ENCODE measurements at places on chromosomes 6 and 20. TPM values are rescaled to one million over a fixed set of nuclear protein-coding genes. Genes with fewer than 3 reads are reported as not detected.

The SRF gene
- 25.0 TPM for total RNA-seq

DNA sequence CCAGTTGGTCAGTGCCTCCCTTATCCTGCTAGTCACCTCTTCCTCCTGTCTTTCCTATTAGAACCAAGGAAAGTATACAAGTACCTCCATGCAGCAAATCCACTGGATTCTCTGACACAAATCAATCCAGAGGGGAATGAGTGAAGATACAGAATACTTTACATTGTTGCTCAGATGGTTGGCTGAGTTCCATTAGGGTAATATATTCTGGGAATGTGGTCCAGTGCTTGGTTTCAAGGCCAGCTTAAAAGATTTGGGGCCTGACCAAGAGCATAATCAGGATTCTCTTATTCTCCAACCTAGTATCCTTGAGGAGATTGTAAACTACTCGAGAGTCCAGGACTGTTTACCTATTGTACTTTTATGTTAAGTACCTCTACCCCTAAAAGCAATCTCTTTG, 23.0 kb downstream of the CARMIL1 start:
- no peak for DNase-seq

The BMP6 gene
- not detected for total RNA-seq

The BRD2 gene
- total RNA-seq = 375 TPM

The FAXC gene
- not detected for total RNA-seq

- no peak for DNase-seq
Observed at GRCh38 chr6:29294499-29294914, 7.0 kb upstream of the OR14J1 start.

The FILIP1 gene
- not detected for total RNA-seq

- no peak for DNase-seq
Observed at GRCh38 chr6:109799664-109800063, 108.6 kb downstream of the FIG4 start.

The ADIG gene
- total RNA-seq = not detected

- no peak for DNase-seq
Observed at GRCh38 chr6:142482974-142483373, 181.2 kb downstream of the ADGRG6 start.

DNA sequence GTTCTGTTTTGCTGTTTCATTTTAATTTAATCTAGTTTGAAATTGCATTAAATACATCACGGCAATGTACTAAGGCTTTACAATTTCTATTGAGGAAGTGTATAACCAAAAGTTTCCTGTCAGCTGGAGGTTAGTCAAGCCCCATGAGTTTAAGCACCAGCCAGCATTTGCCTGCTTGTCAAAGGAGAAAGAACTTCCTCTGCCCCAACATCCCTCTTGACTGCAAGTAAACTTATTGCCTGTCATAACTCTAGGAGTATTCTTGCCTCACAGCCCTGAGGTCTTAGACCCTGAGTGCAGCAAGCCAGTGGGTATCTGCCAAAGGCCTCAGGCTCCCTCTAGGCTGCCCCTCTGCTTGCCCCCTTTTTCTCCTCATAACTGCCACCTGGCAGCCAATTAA, 106.7 kb upstream of the INSM1 start:
- DNase-seq = no peak

DNA sequence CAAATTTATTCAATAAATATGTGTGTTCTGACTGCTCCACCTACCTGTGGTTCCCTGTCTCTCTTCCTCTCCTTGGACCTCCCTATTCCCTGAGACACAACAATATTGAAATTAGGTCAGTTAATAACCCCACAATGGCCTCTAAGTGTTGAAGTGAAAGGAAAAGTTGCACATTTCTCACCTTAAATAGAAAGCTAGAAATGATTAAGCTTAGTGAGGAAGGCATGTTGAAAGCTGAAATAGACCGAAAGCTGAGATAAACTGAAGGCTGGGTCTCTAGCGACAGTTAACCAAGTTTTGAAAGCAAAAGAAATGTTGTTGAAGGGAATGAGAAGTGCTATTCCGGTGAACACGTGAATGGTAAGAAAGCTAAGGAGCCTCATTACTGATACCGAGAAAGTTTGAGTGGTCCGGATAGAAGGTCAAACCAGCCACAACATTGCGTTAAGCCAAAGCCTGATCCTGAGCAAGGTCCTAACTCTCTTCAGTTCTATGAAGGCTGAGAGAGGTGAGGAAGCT, 34.1 kb downstream of the UST start:
- DNase-seq = no peak

The SPACA1 gene
- total RNA-seq = not detected

GRCh38 chr20:2986466-2986865, 57.0 kb upstream of the GNRH2 start:
- no peak for DNase-seq

The MICA gene
- total RNA-seq = 21.2 TPM

DNA sequence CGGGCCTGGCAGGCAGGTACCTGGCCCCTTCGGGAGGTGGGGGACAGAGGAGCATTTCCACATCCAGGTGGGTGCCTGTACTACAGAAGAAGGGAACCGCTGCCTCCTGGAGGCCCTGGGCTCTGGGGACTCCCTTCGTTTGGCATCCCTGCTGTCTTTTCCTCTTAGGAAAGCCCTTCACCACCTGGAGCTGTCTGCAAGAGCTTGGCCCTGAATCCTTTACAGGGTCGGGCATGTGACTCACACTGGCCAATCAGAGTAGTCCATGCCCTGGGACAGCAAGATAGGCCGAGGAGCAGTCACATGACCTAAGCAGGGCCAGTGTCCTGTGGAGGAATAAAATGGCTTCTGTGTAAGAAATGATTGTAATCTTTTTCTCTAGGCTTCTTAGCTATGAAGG, 224.9 kb downstream of the ANKRD60 start:
- DNase-seq = no peak

DNA sequence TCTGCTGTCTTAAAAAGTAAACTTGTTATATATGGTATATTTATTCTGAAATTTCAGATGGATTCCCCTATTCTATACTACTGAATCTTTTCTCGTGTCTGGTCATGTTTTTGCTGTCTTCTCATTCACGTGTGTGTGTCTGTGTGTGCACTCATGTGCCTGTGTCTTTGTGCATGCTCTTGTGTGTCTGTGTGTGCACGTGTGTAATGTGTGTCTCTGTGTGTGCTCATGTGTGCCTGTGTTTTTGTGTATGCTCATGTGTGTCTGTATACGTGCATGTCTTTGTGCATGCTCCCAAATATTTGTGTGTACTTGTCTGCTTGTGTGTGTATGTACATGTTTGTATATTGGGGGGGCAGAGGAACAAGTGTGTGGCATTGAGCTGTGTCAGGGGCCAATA, 34.0 kb downstream of the PRR18 start:
- DNase-seq = no peak

- DNase-seq = no peak
Observed at GRCh38 chr6:163701762-163702161, 287.2 kb downstream of the QKI start.

The MAP3K5 gene
- total RNA-seq = 31.4 TPM

The NAPB gene
- 13.3 TPM for total RNA-seq

DNA sequence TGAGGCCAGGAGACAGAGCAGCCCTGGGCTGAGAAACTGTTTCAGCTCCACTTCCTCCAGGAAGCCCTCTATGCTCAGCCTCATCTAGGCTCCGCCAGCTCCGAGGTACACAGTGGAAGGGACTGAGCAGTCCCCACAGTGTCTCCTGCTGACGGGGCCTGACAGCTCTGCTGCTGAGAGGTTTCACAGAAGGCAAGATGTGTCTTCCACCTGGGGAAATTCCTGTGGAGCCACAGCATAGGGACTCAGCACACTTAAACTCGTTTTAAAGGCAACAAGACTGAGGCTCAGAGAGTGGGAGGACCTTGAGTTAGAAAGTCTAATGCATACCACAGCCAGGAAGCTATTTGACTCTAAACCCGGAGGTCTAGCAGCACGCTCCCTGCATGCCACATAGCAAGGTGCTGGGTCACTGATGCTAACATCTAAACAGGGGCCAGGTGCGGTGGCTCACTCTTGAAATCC, 6.8 kb downstream of the ADA start:
- DNase-seq = peak; percentile 45

DNA sequence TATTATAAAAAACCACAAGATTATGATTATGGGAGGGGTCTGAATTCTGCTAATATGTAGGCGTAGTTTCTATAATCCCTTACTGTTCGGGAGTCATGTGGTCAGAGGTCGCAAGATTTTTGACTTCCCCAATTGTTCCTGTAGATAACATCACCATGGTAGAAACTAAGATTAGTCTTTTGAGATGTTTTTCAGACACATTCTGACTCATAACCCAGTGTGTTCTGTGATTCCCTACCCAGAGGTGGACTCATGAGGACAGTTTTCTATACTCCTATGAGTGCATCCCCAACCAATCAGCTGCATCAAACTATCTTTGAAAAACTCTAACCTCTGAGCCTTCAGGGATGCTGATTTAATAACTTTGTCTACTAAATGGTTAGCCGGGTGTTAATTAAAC, 175.5 kb downstream of the RFPL4B start:
- no peak for DNase-seq

DNA sequence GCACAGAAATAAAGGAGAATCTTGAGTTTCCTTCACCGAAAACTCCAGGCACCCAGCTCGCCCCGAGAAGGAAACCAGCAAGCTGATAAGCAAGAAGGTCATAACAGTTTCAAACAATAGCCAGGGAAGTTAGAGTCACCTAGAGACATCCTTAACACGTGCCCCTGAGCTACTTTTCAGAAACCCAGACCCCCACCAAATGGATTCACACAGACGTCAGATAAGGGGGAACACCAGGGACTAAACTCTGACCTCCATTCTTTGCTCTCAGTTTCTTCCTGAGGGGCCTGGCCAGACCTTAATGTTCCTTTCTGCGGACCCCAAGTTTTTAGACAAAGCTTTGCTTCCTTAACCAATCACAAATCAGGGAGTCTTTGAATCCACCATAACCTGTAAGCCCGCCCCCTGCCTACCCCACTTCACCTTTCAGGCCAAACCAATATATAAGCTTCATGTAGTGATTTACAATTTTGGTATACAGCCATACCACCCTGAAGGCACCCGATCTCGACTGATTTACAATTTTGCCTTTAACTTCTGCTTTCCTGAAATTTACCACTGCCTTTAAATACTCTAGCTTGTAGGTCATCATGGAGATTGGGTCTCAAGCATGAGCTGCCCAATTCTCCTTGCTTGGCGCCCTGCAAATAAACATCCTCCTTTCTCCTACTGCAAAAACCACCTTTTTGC, 11.7 kb downstream of the SOD2 start:
- DNase-seq = no peak

The NR2E1 gene
- total RNA-seq = not detected

DNA sequence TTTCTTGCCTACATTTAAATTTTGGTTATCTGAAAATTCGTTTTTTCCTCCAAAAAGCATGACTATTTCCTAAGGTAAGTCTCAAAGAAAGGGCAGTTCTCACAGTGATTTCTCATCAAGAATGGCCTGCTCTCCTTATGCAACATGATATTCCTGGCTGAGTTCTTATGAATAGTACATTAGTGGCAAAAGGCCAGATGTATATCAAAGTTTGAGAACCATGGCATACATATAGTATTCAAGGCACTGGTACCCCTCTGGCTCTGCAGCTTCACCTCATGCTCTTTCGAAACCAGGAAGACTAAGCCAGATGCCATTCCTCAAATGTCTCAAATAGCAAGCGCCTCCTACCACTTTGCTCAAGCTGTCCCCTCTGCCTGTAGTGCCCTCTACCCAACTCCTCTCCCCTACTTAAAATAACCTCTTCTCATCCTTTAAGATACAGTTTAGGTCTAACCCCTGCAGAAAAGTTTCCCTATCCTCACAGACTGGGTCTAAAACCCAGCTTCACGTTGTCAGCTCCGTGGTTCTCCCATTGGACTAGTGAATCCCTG, 280.3 kb downstream of the HACE1 start:
- DNase-seq = no peak

- DNase-seq = no peak
Observed at GRCh38 chr20:14947946-14948345, 610.5 kb upstream of the FLRT3 start.

The PLCB4 gene
- not detected for total RNA-seq

DNA sequence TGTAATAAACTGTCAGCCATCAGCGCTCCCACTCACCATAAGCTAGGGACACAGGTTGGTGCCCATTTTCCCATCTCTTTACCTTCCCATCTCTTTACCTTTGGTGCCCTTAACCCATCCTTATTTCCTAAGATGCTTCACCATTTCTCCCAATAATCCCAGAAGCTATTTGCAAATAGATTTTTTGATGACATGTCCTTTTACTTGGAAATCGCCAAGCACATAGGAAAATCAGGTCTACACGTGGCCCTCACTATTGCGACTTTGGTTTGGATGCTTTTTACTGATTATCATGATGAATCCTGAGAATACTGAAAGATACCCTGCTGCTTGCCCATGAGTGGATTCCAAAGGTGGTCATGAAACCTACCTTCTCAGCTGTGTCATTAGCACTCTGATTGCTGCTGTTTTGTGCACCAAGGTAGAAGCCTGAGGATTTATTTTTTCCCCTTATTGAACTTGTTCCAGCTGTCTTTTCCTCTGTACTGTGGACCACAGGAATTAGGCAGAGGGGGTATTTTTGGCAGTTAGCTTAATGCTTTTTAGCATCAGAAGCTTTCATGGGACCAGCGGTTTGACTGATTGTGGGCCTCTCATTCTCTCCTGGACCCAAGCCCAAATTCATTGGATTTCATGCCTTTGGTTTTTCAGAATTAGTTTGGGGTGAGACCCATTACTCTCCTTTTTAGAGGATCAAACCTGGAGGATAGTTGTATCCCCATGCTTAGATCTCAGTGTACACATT, 229.6 kb upstream of the RIN2 start:
- no peak for DNase-seq

All from CD4-positive, alpha-beta memory T cell (primary cell).